ENCODE measurements at places on chromosomes 12 and 14. TPM values are rescaled to one million over a fixed set of nuclear protein-coding genes. Genes with fewer than 3 reads are reported as not detected.

- no peak for DNase-seq
Measured at GRCh38 chr14:49951691-49952345, 58.9 kb downstream of the ARF6 start.

- DNase-seq = no peak
Measured at GRCh38 chr14:66378712-66379505, 107.3 kb upstream of the CCDC196 start.

GRCh38 chr12:76881142-76881541 lies 2.3 kb upstream of the CSRP2 start:
- DNase-seq = no peak

- peak; percentile 44 for DNase-seq
Measured at GRCh38 chr14:21070083-21070609, at the start of gene ARHGEF40. ARHGEF40 (plus strand) TSS chr14:21070304; CDS start chr14:21070397, 93 bp downstream.

GRCh38 chr12:93009533-93009932 lies 80.4 kb upstream of the EEA1 start:
- no peak for DNase-seq

DNA sequence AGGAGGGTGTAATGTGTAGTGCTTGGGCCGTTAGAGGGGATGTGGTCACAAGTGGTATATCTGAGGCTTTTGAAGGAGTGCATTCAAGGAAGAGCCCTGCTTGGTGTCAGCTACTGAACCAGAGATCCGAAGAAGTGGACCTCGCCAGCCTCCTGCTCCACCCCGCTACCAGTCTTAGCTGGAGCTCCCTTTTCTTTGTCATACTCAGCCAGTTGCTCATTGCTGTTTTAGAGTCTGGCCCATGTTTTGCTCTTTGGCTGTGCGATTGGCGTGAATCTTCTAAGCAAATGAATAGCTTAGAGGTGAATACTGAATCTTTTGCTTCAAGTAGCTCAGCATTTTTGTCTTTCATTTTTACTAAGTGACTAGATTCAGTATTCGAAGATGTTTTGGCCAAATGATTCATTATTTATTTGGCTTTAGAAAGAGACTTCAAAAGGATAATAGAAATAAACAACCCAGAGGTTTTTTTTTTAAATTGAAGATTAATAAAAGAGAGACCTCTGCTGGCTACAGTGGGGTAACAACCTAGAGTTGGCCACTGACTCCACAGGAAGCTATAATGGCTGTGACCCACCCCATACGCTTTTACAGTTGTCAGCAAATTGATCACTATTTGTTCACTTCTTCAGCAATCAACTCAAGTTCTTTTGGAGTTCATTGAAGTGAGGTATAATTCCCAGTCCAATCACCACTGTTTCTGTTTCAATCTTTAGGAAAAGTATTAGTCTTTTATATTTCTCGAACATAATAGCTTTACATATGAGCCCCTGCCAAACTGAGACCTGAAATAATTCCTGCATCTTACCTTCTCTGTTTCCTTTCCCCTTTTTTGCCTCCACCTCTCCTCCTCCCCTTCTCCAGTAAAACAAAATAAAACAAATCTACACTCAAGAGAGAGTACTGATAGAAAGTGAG lies 19.9 kb downstream of the CDKN1B start:
- DNase-seq = no peak

- no peak for DNase-seq
Measured at GRCh38 chr14:60331201-60332045, 82.4 kb downstream of the PPM1A start.

GRCh38 chr14:98551028-98551427 lies 721.0 kb downstream of the BCL11B start:
- DNase-seq = no peak

DNA sequence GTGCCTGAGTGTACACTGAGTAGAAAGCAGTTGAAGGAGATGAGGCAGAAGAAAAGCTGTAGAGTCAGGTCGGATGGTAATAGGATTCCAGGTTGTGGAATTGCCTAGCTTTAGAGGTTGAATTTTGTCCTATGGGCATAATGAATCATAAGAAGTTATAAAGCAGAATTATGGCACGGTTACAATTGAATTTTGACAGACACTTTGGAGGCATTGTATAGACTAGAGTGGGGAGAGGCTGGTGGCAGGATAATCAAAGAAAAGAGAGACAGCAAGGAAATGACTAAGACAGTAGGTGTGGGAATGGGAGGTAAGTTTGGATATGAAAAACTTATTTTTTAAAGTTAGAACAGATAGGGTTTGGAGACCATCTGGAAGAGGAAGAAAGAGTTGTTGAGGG lies 102.6 kb downstream of the NTN4 start:
- DNase-seq = no peak

DNA sequence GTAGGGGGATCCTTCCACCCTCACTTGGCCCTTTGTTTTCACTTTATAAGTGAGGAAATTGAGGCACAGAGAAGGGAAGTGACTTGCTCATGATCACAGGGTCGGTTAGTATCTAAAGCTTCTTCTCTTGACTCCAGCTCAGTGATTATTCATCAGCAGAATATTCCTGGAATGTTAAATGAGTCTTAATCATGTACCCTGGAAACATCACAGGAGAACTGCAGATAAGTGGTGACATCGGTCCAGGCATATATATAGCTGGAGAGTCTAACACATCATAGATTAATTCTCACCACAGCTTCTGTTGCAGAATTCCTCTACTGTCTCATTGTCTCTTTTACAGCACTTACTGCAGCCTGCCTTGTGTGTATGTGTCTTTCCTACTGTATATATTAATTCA lies 69.9 kb downstream of the PAH start:
- no peak for DNase-seq

DNA sequence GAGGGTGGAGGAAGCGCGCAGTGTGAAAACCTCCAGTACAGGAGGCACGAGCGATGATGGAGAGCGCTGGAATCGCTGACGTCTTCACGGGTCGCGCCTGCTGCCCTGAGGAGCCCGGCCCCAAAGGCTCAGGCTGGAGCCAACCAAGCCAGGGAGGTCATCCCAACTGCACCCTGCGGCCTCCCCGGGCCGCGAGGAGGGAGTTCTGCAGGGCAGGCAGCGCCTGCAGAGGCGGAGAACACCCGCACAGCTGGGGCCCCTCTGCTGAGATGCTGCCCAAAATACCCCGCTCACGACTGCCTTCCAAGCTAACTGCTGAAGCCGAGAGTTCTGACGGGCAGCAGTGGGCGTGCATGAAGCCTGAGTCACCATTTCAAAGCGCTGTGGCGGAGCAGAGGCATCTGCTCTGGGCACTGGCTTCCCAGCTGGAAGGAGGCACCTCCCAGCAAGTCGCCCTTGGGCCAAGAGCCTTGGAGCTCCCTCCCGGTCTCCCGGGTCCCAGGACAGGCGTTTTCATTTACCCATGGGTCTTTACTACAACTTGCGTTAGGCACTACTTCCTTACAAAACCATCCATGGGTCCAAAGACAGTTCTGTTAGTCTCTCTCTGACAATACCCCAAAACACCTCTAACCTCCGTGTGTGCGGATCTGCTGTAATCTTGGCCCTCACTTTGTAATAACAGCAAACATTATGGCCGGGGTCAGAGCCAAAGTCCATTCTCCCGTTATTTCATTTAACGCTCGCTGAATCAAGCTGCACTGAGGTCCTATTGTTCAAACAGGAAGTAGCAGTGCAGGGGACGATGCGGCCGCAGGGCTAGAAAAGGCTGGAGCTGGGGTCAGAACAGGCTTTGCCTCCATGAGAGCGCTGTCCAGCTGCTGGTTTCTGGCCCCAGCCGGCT lies 60.1 kb upstream of the RIMBP2 start:
- peak; percentile 48 for DNase-seq

- DNase-seq = no peak
Measured at GRCh38 chr14:93978735-93979134, 2.4 kb upstream of the ASB2 start.

GRCh38 chr12:24544368-24544767 lies 404.5 kb downstream of the BCAT1 start:
- no peak for DNase-seq

DNA sequence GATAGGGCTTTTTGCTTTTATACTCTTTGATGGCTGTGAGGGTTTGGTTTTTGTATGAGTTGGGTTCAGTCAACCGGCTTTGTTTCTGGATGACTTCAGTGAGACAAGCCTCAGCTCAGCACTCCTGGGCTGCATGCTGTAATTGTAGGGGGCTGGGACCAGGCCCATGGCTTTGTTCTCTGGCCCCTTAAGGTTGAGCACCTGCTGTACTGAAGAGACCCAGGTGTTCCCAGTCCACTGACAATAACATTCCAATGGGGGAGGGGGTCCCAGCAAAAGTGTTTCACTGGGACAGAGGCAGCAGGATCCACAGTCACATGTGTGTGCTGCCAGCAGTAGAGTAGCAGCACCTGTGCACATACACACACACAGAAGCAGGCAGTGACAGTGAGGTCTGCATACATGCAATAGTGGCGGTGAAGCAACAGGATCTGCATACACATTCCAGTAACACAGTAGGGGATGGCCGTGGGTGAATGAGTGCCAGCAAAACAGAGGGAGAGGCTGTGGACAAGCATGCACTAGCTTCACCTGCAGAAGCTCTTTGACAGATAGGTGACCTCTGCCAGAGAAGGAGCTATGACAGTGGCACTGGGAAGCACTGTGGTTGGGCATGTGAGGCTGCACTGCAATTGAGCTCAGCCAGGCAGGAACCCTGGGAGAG lies 240.4 kb downstream of the ASCL1 start:
- no peak for DNase-seq

DNA sequence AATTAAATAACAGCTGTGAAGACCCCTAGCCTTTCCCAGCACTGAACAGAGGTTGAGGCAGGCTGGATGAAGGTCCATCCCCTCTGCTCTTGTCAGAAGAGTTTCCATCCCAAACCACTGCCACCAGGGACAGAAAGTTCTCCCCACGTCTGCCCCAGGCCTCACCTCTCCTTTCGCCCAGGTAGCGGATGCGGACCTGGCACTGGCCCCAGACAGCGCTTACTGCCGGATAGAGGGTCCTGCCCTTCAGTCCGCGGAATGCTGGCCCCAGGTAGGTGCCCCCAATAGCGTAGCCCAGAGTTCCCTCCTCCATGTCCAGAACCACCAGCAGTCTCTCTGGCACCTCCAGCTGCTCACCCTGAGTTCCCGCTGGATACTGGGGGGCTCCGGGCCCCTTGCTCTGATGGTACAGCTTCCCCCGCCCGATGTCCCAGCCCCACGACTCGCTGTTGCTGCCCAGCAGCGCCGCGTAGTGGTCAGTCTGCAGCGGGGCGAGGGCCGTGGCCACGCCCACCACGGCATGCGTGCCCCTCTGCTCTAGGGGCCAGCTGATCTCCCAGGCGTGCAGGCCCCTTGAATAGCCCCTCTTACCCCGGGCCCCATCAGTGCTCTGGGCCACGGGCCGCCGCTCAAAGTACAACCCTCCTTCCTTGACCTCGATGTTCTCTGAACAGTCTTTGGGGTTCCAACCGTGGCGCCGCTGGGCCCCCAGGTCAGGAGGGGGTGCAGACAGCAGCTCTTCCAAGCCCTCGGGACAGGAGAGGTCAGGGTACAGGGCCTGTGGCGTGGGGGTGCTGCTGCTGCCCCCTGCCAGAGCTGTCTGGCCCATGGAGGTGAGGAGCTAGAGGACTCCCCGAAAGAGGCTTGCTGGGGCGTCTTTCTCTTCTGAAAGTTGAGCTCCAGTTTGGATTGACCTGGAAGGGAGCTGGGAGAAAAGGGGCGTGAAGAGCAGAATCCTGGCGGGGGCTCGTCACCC lies 742 bp downstream of the SPSB2 start:
- no peak for DNase-seq

GRCh38 chr12:93223440-93224426 lies 154.0 kb upstream of the NUDT4 start:
- no peak for DNase-seq

GRCh38 chr14:56004786-56005185 lies 113.4 kb upstream of the PELI2 start:
- no peak for DNase-seq

- DNase-seq = no peak
Measured at GRCh38 chr12:52557476-52557875, 4.5 kb upstream of the KRT71 start.

DNA sequence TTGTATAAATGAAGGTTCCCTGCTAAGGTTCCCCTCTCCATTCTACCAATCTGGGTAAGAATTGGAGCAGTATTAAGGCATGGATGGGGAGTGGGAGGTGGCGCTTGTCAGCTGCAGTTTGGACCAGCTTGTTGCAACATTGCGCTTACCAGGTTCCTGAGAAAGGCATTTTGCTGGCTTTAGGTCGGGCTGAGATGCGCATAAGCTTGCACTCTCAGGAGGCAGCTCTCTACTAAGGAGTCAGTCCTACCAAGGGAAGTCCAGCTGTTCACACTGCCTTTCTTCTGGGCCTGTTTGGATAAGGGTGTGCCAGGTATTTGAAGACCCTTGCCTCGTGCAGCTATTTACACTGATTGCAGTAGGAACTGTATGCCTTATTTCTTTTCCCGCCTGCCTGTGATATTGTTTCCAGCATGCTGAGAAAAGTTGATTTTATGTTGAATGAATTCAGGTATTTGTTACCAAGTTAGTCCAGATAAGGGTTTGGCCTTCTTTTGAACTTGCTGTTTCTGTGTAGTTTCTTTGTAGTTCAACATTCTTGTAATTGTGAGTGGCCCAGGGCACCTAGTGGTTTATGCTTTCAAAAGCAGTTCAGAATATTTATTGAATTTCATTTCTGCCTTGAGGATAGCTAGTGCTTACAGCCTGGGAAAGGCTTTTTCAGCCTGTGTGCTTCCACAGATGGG lies 2.6 kb downstream of the MLEC start:
- no peak for DNase-seq

PGAM5 gene
- polyA plus RNA-seq = 17.5 TPM

CD69 gene
- polyA plus RNA-seq = 1.8 TPM

GDF3 gene
- 1.6 TPM for polyA plus RNA-seq

TMBIM4 gene
- polyA plus RNA-seq = 155 TPM

CPM gene
- 36.2 TPM for polyA plus RNA-seq

FLVCR2 gene
- 8.8 TPM for polyA plus RNA-seq

PAPLN gene
- 35.6 TPM for polyA plus RNA-seq

KRT84 gene
- polyA plus RNA-seq = not detected

NRL gene
- 3.2 TPM for polyA plus RNA-seq

All from left renal cortex interstitium (tissue), 4 donors.